ENCODE measurements at places on chromosomes 7 and 10.

- DNase-seq = no peak
These were observed 185.8 kb upstream of the PHYHIPL start for GRCh38 chr10:58990693-58991092.

- DNase-seq = no peak
These were observed 58.5 kb upstream of the EXOC6 start for GRCh38 chr10:92789786-92790185.

- DNase-seq = no peak
These were observed 42.7 kb downstream of the LRRC18 start for GRCh38 chr10:48896756-48897440.

DNA sequence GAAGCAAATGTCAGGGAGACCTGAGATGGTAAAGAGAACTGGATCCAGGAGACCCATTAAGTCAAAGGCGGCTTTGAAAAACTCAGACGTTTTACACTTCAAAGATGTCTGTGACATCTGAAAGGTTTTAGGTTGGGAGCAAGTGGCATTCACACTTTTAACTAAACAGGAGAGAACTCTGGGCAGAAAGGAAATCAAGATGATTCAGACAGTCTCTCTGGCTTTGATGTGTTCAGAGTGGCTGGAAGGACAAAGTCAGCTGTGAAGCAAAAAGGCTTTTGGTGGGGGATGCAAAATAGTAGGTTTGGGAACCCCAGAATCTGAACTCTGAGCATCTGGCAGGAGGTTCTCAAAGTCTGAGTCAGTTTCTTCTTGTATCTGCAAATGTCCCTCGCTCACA lies 66.6 kb downstream of the PRKCQ start:
- DNase-seq = peak; percentile 32

GRCh38 chr7:150323682-150324372 lies 482 bp upstream of the ACTR3C start:
- DNase-seq = no peak

- no peak for DNase-seq
These were observed 33.9 kb upstream of the IKZF1 start for GRCh38 chr7:50270531-50271018.

DNA sequence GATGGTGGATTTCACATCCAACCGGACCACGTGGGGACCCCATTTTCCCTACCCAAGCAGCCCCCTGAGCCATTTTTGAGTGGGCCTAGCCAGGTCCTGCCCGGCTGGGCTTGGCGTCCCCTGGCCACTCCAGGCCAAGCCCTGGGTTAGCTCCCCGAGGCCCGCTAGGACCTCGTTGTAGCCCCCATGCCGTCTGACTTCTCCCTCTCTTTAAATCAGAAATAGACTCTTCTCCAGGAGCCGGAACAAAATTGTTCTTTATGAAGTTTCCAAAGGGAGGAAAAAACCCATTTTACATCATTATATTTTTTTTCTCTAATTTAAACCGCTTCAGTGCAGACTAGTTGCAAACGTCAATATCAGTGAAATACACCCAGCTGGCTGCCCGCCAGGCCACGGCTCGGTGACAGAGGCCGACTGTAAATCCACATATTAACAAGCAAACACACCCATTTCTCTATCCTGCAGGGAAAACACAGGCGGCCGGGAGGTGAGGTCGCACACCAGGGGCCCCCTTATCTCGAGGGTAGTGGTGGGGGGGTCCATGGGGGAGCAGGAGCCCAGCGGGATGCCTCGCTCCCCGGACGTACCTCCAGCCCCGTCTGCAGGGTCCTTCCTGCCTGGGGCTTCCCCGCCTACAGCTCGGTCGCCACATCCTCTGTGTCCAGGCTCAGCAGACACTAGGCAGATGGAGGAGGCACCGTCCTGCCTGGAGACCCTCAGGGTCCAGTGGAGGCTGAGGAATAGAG lies 72.7 kb downstream of the ELFN1 start:
- no peak for DNase-seq

DNA sequence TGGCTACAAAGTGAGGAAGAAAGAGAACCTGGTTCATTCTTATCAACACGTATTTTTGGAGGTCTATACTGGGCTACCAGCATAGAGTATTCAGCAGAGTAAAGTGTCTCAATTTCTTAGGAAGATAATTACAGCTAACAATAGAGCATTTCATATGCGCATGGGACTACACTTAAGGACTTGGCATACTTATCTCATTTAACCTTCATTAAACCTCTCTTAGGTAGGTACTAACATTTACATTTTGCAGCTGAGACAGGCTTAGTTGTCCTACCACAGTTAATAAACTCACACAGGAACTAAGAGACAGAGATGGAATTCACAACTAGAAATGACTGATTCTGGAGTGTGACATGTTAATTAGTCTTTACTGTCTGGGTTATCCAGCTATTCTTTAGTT lies 66.6 kb downstream of the NRBF2 start:
- no peak for DNase-seq

GRCh38 chr7:41912426-41912825 lies 209.5 kb upstream of the INHBA start:
- DNase-seq = no peak

DNA sequence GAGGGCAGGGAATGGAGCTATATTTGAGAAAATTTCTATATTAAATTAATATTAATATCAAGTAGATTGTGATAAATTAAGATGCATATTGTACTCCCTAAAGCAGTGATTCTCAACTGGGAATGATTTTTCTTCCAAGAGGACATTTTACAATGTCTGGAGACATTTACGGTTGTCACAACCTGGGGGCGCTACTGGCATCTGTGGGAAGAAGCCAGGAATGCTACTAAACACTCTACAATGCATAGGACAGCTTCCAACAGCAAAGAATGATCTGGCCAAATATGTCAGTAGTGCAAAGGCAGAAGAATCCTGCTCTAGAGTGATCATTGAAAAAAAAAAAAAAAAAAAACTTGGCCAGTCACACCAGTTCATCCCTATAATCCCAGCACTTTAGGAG lies 100.0 kb downstream of the LSM5 start:
- no peak for DNase-seq

DNA sequence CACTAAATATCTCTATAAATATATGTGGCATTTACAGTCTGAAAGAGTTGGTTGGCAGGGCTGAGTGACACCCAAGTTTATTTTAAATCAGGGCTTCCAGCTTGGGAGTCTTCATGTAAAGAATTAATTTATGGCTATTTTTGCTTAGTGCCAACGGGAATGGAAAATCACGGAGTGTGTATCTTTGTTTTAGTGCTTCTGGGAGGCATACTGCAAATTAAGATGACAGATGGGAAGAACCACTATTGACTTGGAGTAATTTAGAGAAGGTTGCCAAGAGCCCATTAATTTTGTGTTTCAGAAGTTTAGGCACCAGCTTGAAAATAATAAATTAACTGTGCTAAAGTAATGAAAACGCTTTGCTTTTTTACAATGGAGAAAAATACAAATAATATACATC lies 135.2 kb downstream of the GPR37 start:
- DNase-seq = no peak

GRCh38 chr7:40306596-40306995 lies 171.8 kb downstream of the SUGCT start:
- no peak for DNase-seq

DNA sequence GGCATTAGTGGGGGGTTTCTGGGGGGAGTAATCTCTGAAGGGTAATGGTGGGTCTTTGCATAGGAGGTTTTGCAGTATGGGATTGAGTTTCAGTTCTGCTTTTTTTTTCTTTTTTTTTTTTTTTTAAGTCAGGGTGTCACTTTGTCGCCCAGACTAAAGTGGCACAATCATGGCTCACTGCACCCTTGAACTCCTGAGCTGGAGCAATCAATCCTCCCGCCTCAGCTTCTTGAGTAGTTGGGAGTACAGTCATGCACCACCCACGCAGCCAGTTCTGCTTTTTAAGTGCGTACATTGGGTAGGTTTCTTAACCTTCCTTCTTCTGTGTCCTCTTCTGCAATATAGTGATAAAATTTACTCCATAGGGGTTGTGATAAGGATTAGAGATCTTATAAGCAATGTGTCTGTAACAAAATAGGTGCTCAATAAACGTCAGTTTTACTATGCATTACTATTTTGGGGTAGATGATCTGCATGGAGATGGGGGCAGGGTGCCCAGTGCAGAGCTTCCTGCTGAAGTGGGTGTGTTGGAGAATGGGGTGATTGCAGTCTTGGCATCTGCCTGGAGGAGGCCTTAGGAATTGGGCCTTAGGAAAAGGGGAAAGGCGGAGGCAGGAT lies 9.6 kb downstream of the KAZALD1 start:
- DNase-seq = no peak

GRCh38 chr7:98949336-98950044 lies 71.2 kb downstream of the TRRAP start:
- DNase-seq = no peak

DNA sequence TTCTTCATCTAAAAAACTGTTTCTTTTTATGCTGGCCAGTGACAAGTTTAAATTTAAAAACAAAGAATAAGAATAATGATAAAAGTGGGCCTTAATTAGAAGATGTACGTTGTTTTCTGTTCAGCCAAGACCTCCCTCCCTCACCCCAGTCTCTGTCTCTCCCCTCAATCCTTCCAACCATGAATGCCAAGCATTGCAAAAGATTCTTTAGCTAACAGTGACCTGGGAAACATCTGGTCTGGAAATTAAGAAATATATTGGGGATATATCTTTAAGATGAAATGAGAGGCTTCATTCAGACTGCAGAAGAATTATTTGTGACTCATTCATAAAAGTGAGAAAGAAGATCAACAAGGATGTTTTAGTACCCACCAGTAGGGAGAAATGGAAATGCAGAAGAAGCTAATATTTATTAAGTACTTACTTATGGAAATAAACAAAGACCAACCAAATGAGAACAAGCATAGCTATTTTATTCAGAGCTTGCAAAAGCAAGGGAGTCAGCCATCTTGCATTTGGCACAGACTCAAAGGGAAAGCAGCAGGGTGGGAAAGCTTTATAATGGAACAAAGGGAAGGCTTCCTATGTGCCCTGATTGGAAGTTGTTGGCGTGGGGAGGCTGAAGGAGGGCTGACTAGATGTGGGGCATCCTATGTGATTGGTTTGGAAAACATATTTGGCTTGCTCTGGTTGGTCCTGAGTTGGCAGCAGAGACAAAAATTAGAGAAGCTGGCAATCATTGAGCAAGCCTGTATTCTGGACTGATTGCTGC lies 595.4 kb upstream of the GHITM start:
- DNase-seq = no peak

DNA sequence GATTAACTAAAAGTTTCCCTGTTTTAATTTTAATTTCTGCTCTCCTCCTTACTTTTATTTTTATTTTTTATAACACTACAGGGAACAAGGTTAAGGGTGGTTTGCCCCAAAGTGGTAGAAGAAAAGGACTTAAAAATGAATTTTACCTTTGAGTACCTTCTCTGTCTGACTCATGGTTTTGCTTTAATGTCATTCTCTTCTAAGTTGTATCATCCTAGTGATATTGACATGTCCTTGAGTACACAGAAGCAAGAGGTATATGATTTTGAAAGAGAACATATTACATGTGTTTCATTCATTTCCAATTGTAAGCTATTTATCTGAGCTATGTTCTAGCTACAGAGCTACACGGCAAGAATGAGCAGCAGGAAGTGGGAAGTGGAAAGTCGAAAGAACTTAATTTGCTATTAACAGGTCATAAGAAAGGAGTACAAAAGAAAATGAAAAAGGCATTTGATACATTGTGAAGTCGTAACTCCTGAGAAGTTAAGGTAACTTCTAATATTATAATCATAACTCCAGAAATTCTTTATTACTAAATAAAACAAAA lies 112.5 kb downstream of the SEMA3A start:
- DNase-seq = no peak

DNA sequence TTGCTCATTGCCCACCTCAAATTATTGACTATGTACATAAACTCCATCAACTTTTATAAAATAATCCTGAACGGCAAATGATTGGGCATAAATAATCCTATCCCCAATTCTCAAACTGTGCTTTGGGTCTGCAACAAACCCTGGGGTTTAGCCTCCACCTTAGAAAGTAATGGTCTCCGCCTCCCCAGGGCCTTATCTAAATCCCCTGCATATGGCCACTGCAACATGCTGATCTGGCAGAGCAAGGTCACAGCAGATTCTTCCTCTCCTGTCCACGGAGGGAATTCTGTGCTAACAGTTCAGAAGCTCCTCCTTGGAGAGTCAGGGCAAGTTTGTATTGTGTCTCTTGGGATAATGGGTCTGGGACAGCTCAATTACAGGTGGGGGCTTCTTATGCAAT lies 18.4 kb downstream of the FXYD4 start:
- DNase-seq = no peak

DNA sequence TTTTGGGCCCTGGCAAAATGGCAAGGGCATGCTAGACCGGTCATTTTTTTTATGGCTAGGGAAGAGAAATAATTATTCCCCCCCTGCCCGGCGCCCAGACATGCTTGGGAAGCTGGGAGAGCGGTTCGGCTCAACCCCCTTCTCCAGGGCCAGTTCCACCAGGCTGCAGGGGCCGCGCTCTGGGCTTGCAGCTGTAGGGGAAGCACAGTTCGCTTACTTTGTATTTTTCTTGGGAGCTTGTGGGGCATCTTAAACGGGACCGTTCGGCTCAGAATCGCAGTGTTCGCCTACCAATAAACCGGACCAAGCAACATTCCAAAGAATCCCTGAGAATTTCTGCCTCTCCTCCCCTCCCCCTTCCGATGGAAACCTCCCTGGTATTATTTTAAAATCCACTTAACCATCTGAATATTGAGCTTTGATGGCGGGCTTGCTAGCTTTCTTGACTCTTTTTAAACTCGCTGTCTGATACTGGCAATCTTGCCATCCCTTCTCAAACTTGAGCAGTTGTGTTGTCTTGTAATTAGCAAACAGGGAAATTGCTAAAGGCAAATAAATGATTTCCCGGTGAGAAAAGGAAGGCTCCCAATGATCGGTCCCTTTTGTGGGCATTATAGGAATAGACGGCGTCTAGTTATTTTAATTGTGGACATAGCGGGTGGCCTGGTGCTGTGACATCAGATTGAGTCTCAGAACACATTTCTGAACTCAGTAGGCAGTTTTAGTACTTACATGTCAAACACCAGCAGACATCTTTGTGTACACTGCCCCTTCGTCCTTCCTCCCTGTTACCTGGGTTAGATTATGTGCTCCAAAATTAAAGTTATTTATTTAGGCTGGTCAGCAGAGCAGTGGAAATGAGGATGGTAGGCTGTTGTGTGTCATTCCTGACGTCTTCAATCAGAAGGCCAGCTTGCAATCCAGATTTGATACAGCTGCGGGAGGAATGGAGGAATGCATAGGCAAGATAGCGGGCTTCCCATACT lies 3.4 kb downstream of the TCF7L2 start:
- no peak for DNase-seq

DNA sequence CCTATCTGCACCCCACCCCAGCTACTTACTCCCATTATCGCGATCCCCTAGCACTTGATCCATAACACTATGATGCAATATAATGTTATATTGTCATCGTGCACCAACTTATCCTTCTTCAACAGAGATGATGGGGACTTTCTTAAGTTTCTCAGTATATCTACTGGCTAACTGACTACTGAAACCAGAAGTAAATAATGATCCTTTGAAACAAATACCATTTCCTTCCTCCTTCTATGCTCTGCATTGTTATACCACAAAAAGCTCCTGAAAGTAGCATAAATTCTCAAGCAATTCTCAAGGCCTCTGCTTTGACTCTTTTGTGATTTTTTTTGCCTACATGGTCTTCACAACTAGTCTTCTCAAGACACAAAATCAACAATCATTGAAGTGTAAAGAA lies 68.9 kb downstream of the HTR7 start:
- DNase-seq = no peak
